ENCODE measurements at places on chromosomes 13 and 19. TPM values are rescaled to one million over a fixed set of nuclear protein-coding genes. Genes with fewer than 3 reads are reported as not detected.

Gene ZNF729
- not detected for total RNA-seq

Gene TSKS
- not detected for total RNA-seq

Gene B3GNT8
- total RNA-seq: 7.6 TPM

Gene ZNF835
- total RNA-seq: not detected

Gene CCDC194
- not detected for total RNA-seq

Gene DMAC2
- 65.4 TPM for total RNA-seq

Gene ZNF579
- 15.7 TPM for total RNA-seq

Gene NCR1
- not detected for total RNA-seq

Gene MTMR6
- total RNA-seq: 20.9 TPM

Gene PSG11
- not detected for total RNA-seq

Gene KL
- total RNA-seq: 0.12 TPM

Gene CPT1C
- total RNA-seq: 24.7 TPM

Gene CCDC97
- 24.2 TPM for total RNA-seq

Gene KLK2
- not detected for total RNA-seq

Gene ADGRE2
- total RNA-seq: not detected

Gene CD177
- total RNA-seq: 0.18 TPM

Gene KLHL26
- total RNA-seq: 6.2 TPM

Gene A1BG
- 2.3 TPM for total RNA-seq

Gene CYP2A7
- total RNA-seq: not detected

Gene PPM1N
- 0.81 TPM for total RNA-seq

Gene INSR
- 19.5 TPM for total RNA-seq

Gene PSG7
- total RNA-seq: not detected

Gene TGFBR3L
- 1.2 TPM for total RNA-seq

Gene KLF12
- 26.0 TPM for total RNA-seq

Gene MYH14
- total RNA-seq: 0.13 TPM

Gene NLRP5
- total RNA-seq: not detected

Gene KASH5
- total RNA-seq: not detected

Gene PSPN
- total RNA-seq: 1.2 TPM

Gene ZNF560
- not detected for total RNA-seq

Gene NXNL1
- not detected for total RNA-seq

Gene ANKRD24
- total RNA-seq: 0.18 TPM

Gene SIAH3
- not detected for total RNA-seq

Gene IGFL1
- total RNA-seq: not detected

Gene C13orf42
- total RNA-seq: not detected

Gene CD37
- total RNA-seq: not detected

Gene ICAM4
- total RNA-seq: 0.49 TPM

Gene ATP4A
- total RNA-seq: not detected

Gene SPC24
- 68.5 TPM for total RNA-seq

Gene TSHZ3
- 6.2 TPM for total RNA-seq

Gene AP1M2
- total RNA-seq: not detected

Gene SWSAP1
- total RNA-seq: 2.7 TPM

Gene METTL21C
- not detected for total RNA-seq

Gene PTH2
- total RNA-seq: not detected

Gene TMC4
- total RNA-seq: 0.71 TPM

Gene SCEL
- total RNA-seq: not detected

Gene MUC16
- not detected for total RNA-seq

Gene VSIG10L
- 0.62 TPM for total RNA-seq

Gene LRRC8E
- 1.6 TPM for total RNA-seq

Gene ENOX1
- total RNA-seq: 0.28 TPM

Gene TEX29
- total RNA-seq: not detected

Gene NCAN
- not detected for total RNA-seq

Gene ITGBL1
- 9.9 TPM for total RNA-seq

Gene ZNF552
- total RNA-seq: 6.5 TPM

Gene PNMA8C
- not detected for total RNA-seq

Gene ATP8B3
- 5.1 TPM for total RNA-seq

Gene ZNF285
- total RNA-seq: 3.6 TPM

Gene ZNF98
- total RNA-seq: not detected

Gene GFY
- not detected for total RNA-seq

Gene HIPK4
- not detected for total RNA-seq

Data from endothelial cell of umbilical vein (primary cell).